ENCODE measurements at places on chromosomes 4 and X.
A peak's percentile ranks its signal among the peaks of the same experiment; 100 is the strongest.

DNA sequence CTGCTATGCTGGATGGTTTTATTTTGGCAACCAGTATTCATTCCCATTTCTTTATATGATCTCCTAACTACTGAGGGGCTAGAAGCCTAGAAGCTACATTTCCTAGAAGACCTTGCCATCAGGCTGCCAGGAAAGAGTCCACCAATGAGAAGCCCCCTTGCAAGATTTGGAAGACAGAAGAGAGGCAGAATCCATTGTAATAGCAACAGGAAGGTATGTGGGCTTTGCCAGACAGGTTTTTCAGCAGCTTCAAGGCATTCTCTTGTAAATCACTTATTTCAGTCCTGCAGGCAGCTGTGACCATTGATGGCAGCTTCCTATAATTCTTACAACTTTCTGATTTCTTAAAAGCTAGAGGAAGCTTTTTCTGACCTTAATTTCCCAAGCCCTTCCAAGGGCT, 148.3 kb upstream of the NHS start:
- no peak for DNase-seq

DNA sequence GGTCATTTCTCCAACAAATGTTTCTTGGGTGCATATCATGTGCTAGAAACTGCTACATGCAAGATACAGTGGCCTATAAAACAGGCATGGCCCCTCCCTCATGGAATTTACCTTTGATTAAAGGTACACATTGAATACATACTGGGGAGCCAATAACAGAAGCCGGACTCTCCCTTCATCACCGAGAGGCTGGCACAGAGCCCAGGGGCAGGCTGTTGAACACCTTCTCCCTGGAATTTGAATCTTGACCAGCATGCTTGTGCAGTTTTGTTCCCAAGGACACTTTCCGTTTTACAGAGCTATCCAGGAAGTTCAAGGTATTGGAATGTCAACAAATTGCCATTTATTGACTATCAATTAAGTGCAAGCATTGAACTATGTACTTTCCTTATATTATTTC, 33.2 kb downstream of the PPARGC1A start:
- DNase-seq, result no peak

DNA sequence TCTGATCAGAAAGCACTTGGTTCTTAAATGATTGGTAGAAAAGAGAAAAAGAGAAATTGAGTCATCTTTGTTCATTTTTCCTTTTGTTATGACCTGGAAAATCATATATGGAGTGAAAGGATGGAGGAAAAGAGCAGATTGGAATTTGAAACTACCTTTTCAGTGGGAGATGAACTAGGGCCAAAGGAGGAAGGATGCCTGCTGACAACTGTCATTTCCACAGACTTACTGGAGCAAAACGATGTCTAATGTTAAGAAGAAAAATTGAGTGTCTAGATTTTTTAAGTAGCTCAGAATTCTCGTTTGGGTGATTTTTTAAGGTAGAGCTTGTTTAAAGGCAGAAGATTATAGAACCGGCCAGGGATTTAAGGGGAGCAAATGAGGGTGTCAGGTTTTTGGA, 144.6 kb upstream of the KCNIP4 start:
- no peak for DNase-seq

GRCh38 chrX:40157228-40158035, 59.7 kb upstream of the BCOR start:
- no peak for DNase-seq

- no peak for DNase-seq
These were observed 65.2 kb downstream of the PSAPL1 start for GRCh38 chr4:7369511-7369910.

GRCh38 chr4:144295286-144295995, 154.9 kb upstream of the GYPA start:
- no peak for DNase-seq

DNA sequence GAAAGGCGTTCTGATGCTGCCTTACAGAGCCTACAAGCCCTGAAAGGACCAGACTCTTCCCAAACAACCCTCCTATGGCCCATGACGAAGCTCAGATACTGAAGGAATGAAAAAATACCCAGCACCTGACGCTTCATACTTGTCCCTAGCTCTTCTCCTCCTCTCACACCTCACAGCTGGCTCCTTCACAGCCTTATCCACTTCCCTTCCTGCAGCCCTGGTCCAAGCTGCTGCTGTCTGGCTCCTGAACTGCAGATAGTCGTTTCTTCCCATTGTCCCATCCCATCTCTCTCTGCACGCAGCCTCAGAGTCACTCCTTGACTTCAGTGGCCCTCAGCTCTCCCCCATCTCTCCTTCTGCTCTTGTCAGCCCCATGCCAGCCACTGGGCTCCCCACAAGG, 56.6 kb downstream of the FAM193A start:
- no peak for DNase-seq

DNA sequence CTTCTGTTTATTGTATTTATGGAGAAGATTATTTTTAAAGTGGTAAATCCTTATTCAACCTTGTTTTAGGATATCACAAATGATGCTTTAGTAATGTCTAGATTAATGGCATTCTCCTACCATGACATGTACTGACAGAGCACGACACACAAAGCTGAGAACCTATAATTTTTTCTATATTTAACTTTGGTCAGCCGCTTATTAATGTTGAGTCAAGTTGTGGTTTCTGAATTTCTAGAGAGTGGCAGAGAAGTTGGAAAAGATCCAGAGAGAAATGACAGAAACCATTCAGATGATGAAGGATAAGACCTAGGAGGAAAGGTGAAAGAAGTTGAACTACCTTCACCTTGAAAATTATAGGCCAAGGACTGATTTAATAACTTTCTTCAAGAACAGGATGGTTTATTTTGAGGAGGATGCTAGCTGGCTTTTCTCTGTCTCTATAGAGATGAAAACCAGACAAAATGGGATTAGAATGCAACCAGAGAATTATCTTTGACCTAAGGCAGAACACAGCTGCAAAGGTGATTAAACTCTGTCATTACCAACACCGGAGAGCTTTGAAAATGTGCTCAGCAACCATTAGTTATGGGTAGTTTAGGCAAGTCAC, 62.6 kb upstream of the TSPAN5 start:
- no peak for DNase-seq

- DNase-seq, result no peak
These were observed 114.9 kb downstream of the SPOCK3 start for GRCh38 chr4:167119392-167119791.

DNA sequence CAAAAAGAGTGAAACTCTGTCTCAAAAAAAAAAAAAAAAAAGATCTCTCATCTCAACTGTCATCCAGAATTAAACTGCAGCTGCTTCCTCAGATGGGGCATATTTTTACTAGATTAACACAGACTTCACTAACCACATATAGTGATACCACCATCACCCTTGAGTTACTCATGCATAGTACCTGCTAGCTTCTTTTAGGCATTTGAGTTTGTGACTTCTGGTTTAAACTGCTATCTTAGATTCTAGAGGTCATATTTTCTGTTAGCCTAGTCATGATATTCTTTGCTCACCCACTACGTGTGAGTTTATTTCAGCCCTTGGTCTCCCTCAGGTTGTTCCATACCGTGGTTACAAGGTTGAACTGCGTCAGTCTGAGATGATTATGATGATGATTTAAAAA, 154.9 kb upstream of the BMP3 start:
- no peak for DNase-seq

- DNase-seq, result no peak
These were observed 85.9 kb downstream of the GATB start for GRCh38 chr4:151674804-151675391.

GRCh38 chr4:19739101-19739651, 512.5 kb upstream of the SLIT2 start:
- DNase-seq, result no peak

DNA sequence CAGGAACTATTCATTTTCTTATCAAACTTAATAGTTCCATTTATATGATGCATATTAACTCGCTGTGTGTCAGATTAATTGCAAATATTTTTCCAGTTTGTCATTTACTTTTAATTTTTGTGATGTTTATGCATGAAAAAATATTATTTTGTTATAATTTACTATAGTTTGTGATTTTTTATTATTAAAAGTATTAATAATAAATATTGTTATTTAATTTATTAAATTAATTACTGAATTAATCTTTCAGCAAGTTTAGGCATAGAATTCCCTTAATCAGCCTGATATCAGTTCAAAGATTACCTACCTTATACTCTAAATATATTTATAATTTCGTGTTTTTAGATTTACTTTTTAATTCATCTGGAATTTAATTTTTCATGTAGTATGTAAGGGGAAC, 15.5 kb upstream of the ATOH1 start:
- DNase-seq, result no peak

GRCh38 chr4:99054428-99054994, 34.1 kb downstream of the ADH5 start:
- no peak for DNase-seq

DNA sequence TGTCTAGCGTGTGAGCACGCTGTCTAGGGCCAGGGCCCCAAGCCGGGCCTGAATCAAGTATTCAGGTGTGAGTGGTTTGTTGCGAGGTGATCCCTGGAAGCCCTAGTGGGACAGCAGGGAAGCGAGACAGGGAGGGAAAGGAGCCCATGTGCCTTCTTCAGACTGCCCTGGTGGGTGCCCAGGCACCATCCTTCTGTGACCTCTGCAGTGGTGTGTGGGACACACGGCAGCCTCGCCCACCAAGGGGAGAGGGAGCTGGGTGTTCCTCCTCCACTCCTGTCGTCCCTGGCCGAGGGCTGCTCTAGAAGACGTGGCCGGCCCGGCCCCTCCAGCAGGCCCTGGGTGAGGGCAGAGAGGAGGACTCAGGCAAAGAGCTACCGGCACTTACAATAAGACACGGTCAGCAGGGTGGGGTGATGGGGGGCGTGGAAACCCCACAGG, 47.4 kb downstream of the HTRA3 start:
- DNase-seq, result no peak

DNA sequence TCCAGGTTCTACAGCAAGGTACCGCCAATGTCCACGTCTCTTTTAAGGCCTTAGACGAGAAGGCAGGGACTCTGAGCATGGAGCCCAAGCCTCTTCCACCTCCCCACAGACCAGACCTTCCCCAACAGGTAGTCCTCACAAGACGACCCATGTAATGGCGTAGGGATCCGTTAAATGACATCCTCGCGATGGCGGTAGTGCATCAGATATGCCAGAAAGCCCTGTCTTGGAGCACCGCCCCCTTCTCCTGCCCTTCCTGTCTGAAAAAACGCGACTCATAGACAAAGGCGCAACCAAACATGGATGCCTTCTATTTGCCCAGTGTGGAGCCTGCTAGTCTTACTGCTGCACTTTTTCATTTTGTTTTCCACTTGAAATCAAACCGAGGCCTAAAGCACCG, 185.4 kb downstream of the OR13H1 start:
- peak; percentile 72 for DNase-seq

GRCh38 chr4:154727540-154727939, 16.3 kb upstream of the LRAT start:
- no peak for DNase-seq

- no peak for DNase-seq
These were observed 3.0 kb downstream of the FNIP2 start for GRCh38 chr4:158771776-158772175.

GRCh38 chr4:111400741-111401140, 744.5 kb upstream of the FAM241A start:
- DNase-seq, result no peak

GRCh38 chr4:148975464-148975863, 533.2 kb upstream of the NR3C2 start:
- DNase-seq, result no peak

DNA sequence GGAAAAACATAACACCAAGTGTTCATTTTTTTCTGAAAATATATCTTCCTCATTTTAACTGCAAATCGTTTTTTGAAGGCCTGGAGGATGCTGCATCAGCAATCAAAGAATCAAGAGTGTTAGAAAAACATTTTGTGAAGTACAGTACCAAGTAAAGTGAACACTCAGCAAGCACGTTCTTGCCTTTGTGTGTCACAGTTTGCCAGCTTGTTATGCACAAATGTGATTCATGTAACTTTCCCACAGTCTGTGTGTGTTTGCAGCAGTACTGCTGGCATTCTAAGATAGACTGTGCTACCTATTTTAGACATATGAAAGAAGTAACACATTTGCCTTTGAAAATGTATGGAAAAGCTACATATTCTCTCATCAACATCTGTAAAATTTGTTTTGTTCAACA, 1617.7 kb downstream of the RPA4 start:
- DNase-seq, result no peak

- no peak for DNase-seq
These were observed 70.4 kb downstream of the SHROOM2 start for GRCh38 chrX:9856588-9856987.

DNA sequence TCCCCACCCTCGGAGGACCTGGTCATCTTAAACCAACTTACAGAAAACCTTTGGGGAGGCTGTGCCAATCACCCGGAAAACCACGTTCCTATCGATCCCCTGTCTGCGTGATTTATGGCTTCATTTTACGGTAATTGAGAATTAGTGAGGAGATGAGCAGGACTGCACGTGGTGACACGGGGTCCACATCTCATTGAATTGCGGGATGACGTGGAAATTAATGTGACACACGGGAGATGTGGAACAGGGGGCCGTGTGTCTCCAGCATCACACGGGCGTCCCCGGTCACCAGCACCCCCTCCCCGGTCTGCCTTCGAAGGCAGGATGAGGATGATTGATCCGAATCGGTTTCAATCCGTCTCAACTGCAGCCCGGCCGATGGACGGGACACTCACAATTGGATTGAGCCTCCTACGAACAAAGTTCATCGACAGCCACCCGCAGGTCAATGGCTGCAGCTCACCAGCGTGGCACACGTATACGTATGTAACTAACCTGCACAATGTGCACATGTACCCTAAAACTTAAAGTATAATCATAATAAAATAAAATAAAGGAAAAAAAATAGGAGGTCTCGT, 160.3 kb downstream of the SHOX start:
- DNase-seq, result no peak

- DNase-seq, result no peak
These were observed 409.8 kb upstream of the FRG1 start for GRCh38 chr4:189530848-189531247.

DNA sequence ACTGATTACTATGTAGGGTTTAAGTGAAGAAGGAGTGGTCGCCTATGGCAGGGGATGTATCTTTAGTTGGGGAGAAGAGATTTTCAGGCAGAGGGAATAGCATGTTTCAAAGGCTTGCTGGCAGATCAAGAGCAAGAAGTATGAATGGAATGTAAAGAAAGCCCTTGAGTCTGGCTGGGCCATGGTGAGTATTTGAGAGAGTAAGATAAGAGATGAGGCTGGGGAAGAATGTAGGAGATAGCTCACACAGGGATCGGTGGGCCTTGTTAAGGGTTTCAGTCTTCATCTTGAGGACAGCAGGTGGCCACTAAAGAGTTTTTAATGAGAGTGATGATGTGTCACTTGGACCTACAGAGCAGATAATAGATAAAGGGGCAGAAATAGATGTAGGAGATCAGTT, 319.1 kb upstream of the RPS6KA3 start:
- no peak for DNase-seq

- no peak for DNase-seq
These were observed 142.4 kb upstream of the ANKRD50 start for GRCh38 chr4:124854968-124855367.

GRCh38 chr4:22897520-22898108, 204.9 kb downstream of the GBA3 start:
- DNase-seq, result no peak

GRCh38 chr4:53100501-53101190, 238.5 kb downstream of the RASL11B start:
- no peak for DNase-seq
